ENCODE measurements at places on chromosomes 12 and 14.

DNA sequence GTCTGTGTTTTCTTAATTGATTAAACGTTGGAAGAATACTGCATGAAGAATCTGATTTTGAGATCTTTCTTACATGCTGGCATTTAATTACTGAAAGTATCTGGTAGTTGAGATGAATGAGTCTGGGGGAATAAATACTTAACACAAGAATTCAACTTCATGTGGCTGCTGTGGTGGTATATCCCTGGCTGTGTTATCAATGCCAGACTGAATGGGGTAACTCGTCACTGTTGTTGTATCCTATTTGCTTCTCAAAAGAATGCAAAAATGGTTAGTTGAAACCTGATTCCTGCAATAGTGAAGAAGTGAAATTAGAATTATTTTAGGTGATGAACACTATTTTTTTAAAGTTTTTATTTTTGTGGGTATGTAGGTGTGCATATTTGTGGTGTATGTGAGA is 72.5 kb downstream of the HMGA2 start:
- DNase-seq, result no peak

GRCh38 chr14:73477618-73478266 is 13.0 kb upstream of the RIOX1 start:
- DNase-seq, result no peak

GRCh38 chr14:61151251-61151650 is 129.9 kb downstream of the TMEM30B start:
- no peak for DNase-seq

GRCh38 chr12:68240975-68241374 is 12.4 kb downstream of the IL22 start:
- DNase-seq, result no peak

- DNase-seq, result no peak
Measured at GRCh38 chr12:92844151-92844763, 84.8 kb downstream of the EEA1 start.

DNA sequence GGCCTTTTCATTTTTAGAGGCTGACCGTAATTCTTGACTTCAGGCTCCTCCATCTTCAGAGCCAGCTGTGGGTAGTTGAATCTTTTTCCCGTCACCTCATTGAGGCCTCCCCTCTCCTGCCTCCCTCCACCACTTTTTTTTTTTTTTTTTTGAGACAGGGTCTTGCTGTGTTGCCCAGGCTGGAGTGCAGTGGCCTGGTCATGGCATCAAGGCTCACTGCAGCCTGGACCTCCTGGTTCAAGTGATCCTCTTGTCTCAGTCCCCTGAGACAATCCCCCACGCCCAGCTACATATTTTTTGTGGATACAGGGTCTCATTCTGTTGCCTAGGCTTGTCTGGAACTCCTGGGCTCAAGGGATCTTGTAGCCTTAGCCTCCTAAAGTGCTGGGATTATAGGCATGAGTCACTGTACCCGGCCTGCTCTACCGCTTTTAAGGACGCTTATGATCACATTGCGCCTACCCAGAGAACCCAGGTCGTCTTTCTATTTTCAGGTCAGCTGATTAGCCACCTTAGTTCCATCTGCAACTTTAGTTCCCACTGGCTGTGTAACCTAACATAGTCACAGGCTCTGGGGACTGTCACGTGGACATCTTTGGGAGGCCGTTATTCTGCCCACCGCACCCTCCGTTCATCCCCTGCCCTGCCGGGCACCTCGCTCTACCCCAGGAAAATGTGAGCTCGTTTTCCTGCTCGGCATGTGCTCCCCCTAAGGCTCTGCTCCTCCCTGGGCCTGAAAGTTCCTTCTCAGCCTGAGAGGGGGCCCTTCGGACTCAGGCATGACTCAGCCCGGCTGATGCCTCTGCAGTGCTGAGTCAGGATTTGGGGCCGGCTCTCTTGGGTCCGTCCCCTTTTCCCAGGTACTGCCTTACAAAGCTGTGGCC is 13.4 kb downstream of the TNFAIP2 start:
- DNase-seq, result no peak

DNA sequence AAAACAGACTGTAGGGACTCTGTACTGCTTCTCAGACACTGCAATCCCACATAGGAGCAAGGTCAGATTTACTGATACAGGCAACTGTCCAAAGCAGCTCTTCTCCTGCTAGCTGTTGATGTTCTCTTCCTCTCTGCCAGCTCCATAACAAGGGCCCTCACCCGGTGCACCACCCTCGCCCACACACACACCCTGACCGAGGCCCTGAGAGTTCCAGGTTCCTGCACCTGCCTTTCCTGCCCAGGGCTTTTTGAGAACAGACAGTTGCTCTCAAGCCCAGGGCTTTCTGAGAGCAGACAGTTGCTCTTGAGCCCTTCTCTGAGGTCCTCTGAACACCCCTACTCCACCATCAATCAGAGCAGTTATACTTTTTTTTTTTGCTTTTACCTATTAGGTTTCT is 233.8 kb upstream of the GARIN6 start:
- DNase-seq, result no peak

DNA sequence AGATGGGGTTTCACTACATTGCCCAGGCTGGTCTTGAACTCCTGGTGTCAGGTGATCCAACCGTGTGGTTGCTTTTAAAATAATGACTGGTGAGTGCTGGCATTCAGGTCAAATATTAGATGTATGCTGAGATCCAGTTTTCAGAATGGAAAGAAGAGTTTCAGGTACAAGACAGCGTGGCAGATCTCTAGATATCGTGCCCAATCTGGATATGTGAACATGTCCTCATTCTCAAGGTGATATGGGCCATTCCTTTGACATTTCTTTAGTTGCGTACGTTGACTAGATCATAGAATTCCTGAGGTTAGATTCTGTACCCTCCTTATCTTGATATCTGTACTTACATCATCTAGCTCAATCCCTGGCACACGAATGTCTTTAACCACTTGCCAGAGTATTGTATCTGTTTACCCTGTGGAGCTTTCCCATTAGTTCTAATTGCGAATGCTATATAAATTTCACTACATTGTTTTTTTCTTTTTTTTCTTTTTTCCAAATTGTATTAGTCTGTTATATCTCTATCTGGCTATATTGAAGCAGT is 80.2 kb downstream of the ANO6 start:
- no peak for DNase-seq

GRCh38 chr12:49744363-49744885 is 3.1 kb downstream of the TMBIM6 start:
- no peak for DNase-seq

- DNase-seq, result no peak
Measured at GRCh38 chr12:40663781-40664180, 28.5 kb upstream of the CNTN1 start.

DNA sequence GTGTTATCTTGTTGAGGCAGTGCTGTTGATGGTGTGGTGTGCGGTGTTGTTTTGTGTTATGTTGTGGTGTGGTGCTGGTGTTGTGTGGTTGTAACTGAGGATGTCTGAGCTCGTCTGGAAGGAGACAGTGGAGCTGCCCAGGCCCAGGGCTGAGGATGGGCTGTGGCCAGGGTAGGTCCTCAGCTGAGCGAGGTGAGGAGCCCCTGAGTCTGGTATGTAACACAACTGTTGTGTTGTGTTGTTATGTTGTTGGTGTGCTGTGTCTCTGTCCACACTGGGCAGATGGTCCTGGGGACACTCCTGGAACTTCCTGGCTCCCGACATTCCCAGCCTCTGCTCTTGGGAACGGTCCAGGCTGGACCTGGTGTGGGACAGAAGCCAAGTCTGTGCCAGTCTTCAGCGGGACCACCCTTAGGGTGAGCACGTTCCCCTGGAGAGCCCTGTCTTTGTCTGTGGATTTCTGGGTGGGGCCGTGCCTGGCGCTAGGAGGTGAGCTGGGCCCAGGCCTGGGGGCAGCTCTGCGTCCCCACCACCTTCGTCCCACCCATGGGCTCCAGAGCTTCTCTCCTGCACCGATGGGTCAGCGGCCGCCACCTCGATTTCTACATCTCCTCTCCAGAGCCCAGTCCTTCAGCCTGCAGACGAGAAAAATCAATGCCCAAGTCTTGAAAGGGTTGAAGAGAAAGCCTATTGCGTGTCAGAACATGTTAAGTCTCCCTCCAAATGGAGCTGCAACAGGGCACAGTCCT is 27.4 kb upstream of the SFSWAP start:
- no peak for DNase-seq

DNA sequence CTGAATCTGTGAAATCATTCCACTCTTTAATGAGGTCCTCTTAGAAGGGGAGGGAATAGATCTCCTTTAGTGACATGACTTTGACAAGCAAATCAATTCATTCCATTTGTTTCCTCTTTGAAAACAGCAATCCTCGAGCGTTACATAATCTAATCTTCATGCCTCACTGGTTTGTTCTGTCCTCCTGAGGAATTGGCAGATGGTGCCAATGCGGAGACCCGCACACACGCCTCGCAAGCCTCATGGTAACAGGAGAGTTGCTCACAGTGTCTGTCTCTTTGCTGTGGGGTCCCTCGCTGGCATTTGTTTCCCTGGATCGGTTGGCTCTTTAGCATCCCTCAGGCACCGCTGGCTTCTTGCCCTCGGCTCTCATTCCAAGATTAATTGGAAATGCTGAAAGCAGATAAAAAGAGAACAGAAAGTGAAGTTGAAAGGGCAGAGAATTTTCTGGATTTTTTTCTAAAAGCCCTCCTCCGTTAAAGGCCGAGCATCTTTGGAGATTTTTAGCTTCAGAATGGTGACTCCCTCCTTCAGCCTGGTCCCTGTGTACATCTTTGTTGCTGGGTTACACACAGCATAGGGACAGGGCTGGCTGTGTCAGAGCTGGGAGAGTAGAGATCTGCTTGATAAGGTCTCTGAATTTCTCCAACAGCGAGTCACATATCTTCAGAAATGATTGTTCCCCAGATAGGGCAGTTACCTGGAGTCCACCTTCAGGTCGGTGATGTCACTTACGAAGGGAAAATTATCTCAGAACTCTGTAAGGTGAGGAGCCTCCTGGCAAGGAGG is 10.1 kb upstream of the CABP1 start:
- DNase-seq, result no peak

GRCh38 chr12:68368327-68368726 is 36.2 kb upstream of the MDM1 start:
- no peak for DNase-seq

GRCh38 chr12:62618319-62618718 is 151.7 kb downstream of the MON2 start:
- no peak for DNase-seq

- no peak for DNase-seq
Measured at GRCh38 chr14:65926504-65926903, 514.0 kb downstream of the FUT8 start.

GRCh38 chr14:33762161-33762851 is 188.6 kb downstream of the EGLN3 start:
- DNase-seq, result no peak

- no peak for DNase-seq
Measured at GRCh38 chr14:30085943-30086342, 158.3 kb upstream of the PRKD1 start.

GRCh38 chr12:112368856-112369255 is 13.4 kb downstream of the HECTD4 start:
- DNase-seq, result no peak

Data from effector CD4-positive, alpha-beta T cell (primary cell).